ENCODE measurements at places on chromosomes 13 and 19.

GRCh38 chr19:5580161-5580571 is 12.4 kb upstream of the TINCR start:
- no peak for DNase-seq

- DNase-seq, result no peak
These were observed 190.1 kb downstream of the FOXO1 start for GRCh38 chr13:40476175-40476958.

GRCh38 chr19:35959040-35959967 is 23.1 kb downstream of the LRFN3 start:
- DNase-seq, result peak; percentile 76

DNA sequence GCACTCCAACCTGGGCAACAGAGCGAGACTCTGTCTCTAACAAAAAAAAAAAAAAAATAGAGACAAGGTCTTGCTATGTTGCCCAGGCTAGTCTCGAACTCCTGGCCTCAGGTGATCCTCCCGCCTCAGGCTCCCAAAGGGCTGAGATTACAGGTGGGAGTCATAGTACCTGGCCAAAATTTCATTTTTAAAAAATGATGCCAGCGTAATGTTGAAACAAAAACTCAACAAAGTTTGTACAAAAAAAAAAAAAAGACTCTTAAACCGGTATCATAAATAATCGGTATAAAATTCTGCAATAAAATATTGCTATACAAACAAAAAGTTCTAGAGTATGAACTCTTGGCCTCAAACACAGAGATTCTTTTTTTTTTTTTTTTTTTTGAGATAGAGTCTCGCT is 3.5 kb downstream of the GMFG start:
- DNase-seq, result no peak

- DNase-seq, result no peak
These were observed 49.9 kb downstream of the GNG7 start for GRCh38 chr19:2652504-2653099.

GRCh38 chr19:29576046-29576606 is 30.0 kb upstream of the POP4 start:
- no peak for DNase-seq

DNA sequence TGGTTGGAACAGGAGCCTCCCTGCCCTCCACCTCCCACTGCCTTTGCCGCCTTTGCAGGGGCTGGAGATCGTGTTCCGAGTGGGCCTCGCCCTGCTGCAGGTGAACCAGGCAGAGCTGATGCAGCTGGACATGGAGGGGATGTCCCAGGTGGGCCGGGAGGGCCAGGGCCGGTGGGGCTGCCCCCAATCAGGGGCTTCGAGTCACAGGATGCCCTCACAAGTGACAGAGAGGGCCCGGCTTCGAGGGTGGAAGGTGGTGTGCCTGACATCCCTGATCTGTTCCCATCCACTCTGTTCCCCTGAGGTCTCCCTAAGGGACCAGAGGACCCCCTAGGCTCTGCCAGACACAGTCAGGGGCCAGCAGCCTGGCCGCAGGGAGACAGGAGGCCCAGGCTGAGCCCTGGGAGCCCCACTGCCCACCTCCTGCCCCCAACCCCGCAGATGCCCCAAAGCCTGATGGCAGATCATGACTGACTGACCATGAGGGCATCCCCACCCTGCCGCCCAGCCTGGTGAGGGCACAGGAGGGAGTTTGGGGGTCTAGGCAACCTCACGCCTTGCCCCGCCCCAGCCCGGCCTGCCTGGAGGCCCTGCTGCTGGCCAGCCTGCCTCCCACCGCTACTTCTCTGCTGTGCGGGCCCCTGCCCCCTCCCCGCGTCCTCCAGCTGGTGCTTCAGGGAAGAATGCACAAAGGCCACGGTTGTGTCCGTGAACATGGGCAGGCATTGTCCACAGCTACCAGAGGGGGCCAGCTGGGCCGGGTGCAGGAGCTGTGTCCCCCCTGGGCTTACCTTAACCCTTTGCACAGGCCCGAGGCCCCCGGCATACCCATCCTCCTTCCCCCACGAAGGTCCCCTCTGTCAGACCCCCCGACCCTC is 21.8 kb downstream of the EVI5L start:
- no peak for DNase-seq

- DNase-seq, result no peak
These were observed 661.5 kb downstream of the FGF9 start for GRCh38 chr13:22332416-22332815.

DNA sequence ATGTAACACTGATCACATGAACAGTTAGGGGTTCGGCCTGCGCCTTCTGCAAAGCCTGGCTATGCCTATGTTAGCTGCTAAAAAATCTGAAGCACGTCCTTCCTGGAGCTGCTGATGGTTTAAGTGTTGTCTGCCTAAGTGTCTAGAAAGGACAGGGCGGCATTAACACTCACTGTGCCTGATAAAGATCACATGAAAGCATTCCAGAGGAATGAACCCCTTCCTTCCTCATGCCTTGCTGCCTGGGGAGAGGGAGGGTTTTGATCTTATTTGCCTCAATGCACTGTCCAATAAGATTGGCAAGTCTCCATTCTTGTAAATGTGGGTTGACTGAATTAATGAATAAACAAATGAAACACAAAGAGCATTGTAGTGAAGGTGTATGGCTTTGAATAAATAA is 5.2 kb downstream of the DOCK9 start:
- DNase-seq, result no peak

DNA sequence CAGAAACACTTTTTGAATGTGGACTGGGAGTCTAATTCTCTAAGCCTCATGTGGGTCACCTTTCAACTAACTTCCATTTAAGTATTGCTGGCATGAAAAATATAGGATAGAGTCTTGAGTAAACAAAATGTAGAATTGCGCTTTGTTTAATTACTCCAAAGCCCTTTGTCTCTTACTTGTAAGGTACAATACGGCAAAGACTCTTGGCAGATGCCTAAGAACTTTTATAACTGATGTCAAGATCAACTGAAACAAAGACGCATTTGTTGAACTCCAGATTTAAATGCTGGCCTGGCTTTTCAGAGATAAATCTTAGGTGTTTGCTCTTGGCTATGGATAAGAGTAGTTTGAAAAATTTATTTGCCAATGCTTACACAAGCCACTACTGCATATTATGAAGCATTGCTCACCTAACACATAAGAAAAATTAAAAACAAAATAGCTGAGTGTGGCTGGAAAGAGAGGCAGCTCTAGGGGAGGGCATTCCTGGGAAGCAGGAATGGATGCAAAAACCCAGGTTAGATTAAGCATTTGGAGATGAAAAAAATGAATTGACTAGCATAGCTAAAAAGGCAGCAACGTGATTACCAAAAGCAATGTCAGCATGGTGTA is 107.3 kb upstream of the STARD13 start:
- DNase-seq, result no peak

- no peak for DNase-seq
These were observed 93.4 kb downstream of the UQCRFS1 start for GRCh38 chr19:29119590-29119989.

GRCh38 chr19:6185093-6185834 is 49.8 kb downstream of the ACSBG2 start:
- DNase-seq, result no peak

DNA sequence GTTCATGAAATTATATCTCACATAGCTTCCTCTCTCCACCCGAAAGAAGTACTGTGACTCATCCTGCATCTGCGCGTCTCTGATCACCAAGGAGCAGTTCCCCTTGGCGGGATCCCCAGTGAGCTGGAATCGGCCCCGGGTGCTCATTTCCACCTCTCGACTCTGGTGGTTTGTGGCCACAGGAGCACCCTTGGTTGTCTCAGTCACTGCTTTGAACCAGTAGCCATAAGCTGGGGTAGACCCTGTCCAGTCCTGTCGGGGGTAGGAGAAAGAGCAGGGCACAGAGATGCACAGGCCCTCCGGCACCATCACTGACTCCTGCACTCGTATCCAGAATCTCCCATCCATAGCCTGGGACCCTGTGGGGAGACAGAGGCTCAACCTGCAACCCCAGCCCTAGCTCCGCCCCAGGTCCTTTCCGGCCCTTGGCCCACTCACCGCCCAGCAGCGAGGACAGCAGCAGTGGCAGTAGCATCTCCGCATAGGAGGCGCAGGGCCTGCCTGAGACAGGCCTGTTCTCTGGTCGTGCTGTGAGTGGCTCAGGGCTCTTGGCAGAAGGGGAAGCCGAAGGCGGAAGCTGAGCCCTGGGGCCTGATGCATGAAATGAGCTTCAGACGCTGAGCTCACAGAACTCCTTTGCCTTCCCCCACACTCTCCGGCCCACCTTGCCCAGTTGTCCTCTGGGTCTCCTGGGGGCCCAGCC is at the start of gene SIGLEC10:
TSS of gene SIGLEC10 (minus strand) at position 536 of the 703 bp plus-strand sequence. CDS start at position 475, 61 bp downstream.
- no peak for DNase-seq

- DNase-seq, result peak; percentile 14
These were observed 58.8 kb upstream of the ZNF681 start for GRCh38 chr19:23817519-23817918.

GRCh38 chr19:1658150-1659083 is 6.0 kb upstream of the TCF3 start:
- no peak for DNase-seq

DNA sequence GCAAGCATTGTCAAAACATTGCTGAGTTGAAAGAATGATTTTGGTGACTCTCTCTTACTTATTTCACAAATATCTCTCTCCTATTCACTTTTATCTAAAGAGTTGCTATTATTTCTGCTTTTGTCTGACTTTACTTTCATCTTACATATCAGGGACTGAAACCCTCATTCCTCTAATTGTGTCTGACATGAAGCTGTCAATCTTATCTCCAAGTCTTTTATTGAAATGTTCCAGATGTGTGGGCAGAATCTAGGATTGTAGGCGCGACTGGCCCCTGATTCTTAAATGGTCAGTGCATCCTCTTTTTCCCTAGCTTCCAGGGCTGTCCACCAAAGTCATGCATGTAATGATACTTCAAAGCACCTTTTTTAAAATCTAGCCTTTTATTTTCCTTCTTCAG is 174.6 kb downstream of the NDFIP2 start:
- DNase-seq, result no peak

DNA sequence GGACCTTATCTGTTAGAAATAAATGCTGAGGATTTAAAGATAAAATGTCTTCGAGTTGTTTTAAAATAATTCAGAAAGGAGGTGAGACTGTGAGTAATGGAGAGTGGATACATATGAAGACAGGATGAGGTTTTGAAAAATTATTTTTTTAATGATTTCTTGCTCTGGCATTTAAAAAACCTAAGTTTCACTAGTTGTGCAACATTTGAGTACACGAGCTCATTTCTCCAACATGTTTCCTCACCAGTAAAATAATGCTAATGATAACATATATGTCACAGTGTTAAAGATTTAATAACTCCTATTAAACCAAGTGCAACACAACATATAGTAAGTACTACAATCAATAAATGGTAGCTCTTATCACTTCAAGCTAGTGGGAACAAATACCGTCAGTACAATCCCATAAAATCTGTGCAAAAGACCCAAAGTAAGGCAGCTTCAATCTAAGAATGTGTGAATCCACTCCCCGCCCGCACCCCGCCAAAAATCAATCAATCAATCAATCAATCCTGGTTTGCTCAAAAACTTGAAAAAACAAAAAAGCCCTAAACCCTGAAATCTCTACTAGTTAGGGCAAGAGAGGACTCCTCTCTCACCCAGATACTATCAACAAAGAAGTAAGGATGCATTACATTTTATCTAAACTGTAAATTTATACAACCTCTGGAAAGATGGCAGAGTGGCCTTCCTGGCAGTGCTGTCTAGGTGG is 1.3 kb downstream of the ALG5 start:
- DNase-seq, result no peak

DNA sequence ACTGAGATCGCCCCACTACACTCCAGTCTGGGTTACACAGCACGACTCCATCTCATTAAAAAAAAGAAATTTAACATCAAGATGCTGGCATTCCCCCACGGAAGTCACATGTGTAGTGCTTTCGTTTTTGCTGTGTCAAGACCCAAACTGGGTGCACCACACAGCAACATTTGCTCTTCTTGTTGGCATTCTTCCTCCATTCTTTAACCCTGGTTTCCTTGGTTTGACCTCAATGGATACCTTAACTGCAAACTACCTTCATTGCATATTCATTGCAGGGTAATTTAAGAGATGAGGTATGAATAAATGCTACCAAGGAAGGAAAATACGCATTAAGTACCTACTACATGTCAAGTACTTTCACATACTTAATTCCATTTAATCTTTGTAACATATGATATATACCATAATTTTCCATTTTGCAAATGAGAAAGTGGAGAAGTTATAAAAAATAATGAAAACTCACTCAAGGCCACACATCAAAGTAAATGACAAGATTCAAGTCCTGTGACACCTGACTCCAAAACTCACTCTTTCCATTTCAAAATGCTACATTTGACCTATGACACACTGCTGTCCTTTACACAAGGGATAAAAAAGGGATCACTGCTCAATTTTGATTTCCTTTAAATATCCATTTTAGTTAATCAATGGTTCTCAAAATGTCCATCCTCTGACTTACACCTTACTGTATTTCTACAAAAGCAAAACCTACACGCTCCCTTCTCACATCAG is 59.2 kb downstream of the STK24 start:
- no peak for DNase-seq

GRCh38 chr13:72570019-72570418 is 157.4 kb downstream of the MZT1 start:
- DNase-seq, result no peak

- DNase-seq, result no peak
These were observed 162.1 kb upstream of the MIR17HG start for GRCh38 chr13:91185294-91185863.

All from stimulated activated CD4-positive, alpha-beta T cell treated with anti-CD3 and anti-CD28 coated beads, Interleukin-12 subunit alpha, Interleukin-12 subunit beta, amount 100 ng/mL, for 4 hours (primary cell).